ENCODE measurements at places on chromosomes 12 and 14.

DNA sequence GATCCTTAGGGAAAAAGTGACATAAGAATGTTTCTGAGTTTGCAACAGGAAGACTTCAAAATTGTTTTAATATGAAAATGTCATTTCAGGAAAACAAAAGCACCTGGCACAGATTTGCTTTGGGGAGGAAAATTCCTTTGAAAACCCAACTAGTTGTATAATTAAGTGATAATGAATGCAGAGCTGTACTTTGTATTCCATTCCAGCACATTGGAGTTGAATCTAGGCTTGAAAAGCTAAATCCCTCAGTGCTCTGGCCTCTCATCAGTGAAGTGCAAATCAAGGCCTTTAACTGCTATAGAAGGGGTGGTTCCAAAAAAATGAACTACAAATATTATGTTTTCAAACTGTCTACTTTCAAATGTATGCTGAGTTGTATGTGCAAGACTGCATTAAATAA lies 19.6 kb upstream of the C12orf42 start:
- DNase-seq: no peak

DNA sequence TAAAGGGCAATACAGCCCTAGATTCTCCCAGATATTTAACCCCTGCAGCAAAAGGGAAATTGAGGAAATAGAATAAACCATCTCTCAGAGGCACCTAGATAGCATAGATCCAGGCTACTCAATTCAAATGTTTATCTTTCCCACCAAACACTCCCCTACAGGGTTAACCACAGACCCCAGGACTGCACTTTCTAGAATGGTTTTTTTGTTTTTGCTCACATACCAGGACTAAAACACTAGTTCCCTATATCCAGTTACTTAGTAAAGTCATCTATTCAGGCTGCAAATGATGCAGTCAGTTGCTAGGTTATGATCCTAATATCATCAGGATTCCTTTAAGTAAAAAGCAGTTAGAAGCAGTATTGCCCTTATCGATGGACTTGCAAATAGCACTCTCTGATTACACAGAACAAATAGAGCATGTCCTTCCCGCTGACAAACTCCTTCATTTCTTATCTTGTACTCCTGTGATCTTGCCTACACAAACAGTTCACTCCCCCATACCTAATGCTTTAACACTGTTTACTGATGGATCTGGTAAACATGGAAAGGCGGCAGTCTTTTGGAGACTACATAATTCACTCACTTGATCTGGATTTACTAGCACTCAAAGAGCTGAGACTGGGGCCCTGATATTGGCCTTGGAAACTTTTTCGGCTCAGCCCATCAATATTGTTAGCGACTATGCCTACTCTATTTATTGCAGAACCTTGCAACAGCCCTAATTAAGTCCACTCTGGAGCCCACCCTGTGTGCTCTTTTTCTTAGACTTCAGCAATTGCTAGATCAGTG lies 257.2 kb upstream of the DIO2 start:
- no peak for DNase-seq

- peak; percentile 18 for DNase-seq
These were observed 63.2 kb downstream of the NAV3 start for GRCh38 chr12:77893918-77894317.

DNA sequence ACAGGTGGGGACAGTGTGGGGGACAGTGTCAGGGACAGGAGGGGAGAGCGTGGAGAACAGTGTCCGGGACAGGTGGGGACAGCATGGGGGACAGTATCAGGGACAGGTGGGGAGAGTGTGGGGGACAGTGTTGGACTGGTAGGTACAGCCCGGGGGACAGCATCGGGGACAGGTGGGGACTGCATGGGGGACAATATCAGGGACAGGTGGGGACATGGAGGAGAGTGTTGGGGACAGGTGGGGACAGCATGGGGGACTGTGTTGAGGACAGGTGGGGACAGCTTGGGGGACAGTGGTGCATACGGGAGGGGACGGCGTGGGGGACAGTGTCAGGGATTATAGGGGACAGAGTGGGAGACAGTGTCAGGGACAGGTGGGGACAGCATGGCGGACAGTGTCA lies 212.3 kb downstream of the TMEM121 start:
- no peak for DNase-seq

GRCh38 chr12:67625004-67625403 lies 23.5 kb upstream of the DYRK2 start:
- DNase-seq: no peak

DNA sequence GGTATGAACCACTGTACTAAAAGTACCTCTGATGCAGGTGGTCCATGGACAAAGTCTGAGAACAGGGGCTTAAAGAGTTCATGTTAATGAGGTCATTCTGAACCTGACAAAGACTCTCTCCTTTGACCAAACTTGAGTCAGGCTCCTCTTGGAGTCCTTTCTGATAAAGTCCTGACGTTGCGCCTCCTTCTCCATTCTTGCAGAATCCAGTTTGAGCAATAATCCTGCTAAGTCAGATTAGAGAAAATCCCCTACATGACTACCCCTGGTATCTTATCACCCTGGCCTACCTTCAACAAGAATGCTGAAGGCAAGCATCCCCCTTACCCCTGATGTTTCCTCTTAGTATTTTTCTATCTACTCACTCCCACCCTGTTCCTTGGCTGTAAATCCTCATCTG lies 46.0 kb upstream of the ISM2 start:
- DNase-seq: no peak
